IMR-90 (cell line): ENCODE measurements at places on chromosomes 1 and 21. TPM values are rescaled to one million over a fixed set of nuclear protein-coding genes. Genes with fewer than 3 reads are reported as not detected.

TNFSF18 gene
- total RNA-seq: 0.18 and 0.28 TPM in 2 replicates

GRCh38 chr1:115331558-115332331, 6.3 kb downstream of the NGF start:
- peak; percentile 83 for DNase-seq

DNA sequence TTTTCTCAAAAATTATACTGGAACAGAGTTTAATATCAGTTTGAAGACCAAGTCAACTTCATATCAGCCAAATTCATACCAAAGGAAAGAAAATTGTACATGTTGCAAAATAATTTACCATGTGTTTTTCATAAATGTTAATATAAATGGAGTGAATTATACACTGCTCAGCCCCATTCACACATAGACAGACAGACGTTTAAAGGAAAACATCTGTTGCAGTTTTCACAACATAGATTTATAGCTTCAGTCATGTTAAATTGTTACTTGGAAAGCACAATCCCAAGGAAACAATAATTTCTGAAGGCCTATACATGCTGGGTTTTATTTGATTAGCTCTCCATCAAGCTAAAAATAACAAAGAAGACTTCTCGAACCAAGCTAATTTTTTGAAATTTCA, 27.8 kb upstream of the HYI start:
- no peak for DNase-seq

FAM72D gene
- total RNA-seq: 0.72 and 0.83 TPM in 2 replicates

GRCh38 chr1:165635329-165635728, 4.3 kb downstream of the MGST3 start:
- DNase-seq: peak; percentile 8

CDC42SE1 gene
- total RNA-seq: 47.0 and 48.6 TPM in 2 replicates

GRCh38 chr1:1760345-1760650, 18.0 kb downstream of the NADK start:
- DNase-seq: no peak

DNA sequence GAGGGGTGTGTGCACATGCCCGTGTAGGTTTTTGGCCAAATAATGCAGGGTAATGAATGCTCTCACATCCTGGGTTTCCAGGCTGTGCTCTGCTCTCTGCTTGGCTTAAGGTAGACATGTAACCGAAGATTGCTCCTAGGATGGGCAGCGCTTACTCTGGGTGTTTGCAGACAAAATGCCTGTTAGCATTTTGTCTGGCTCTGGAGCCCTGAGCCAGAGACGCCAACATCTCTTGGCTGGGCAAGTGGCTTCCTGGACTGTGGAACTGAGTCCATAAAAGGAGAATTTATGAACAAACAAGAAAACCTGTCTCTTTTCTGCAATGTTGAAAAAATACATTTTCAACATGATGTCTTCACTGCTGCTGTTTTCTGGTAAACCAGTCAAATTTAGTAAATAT, 96.0 kb upstream of the TSPAN2 start:
- DNase-seq: no peak

- DNase-seq: no peak
These were observed 12.6 kb downstream of the MEGF6 start for GRCh38 chr1:3598522-3599285.
